ENCODE measurements at places on chromosomes 3 and 15.

GRCh38 chr3:42661593-42662022, 8.1 kb downstream of the ZBTB47 start:
- no peak for DNase-seq

GRCh38 chr15:45668386-45668785, 33.6 kb downstream of the SQOR start:
- DNase-seq: no peak

GRCh38 chr3:81308306-81308705, 453.1 kb downstream of the GBE1 start:
- no peak for DNase-seq

DNA sequence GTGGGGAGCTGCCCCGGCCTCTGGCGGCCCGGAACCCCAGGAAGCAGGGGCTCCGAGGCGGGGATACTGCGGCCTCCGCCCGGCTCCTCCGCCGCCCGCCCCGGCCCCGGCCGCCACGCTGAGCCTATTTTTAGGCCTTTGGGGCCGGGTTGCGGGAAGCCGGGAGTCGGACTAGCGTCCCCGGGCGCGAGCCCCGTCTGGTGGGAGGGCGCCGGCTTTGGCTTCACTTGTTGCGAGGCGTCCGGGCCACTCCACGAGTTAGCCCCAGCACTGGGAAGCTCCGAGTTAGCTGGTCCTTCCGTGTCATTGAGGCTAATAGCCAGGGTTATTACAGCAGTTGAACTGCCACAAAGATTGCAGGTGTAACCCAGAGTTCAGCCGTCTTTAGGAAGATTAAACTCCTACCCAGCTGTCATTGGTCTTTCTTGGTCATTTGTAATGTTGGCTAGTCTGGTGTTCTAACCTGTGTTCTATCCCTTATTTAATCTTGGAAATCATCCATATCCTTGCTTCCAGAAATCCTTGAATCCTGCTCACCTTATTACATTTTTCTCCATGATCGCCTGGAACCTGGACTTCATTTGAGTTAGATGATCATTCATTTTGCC, 791 bp downstream of the GYG1 start:
- no peak for DNase-seq

GRCh38 chr15:69055251-69055650, 40.8 kb downstream of the NOX5 start:
- DNase-seq: no peak

DNA sequence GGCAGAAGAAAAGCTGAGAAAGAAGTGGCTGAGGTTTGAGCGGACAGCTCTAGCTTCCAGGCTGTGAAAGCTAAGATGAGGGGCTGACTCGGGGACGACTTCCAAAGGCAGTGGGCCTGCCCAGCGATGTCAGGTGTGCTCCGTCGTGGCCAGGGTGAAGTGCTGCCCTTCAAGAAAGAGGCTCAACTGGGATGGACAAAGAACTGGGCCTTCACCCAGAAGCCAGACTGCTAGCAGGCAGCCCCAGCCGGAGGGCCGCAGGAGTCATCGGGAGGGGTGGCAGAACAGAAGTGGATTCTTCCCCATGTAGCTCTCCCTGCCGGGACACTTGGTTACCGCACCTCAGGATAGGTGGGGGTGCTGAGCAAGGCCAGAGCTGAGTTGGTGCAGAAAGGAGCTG, 13.1 kb upstream of the SEC13 start:
- DNase-seq: no peak

GRCh38 chr3:9398700-9399336, 1.4 kb downstream of the SETD5 start:
- DNase-seq: no peak

DNA sequence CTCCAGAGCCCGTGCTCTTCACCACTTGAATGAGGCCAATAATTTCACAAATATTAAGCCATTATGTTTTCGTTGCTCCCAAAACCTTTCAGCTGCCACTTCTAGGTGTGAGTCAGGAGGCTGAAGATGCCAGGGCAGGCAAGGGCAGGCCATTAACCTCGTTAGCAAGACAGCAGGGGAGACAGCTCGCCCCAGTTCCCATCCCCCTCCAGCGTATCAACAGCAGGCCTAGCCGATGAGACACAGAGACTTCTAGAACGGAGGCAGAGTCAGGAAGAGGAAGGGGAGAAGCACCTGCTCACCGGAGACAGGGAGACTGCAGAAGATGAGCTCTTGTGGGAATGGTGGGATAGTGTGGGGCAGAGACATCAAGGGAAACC, 28.0 kb upstream of the PLA2G4E start:
- DNase-seq: no peak

DNA sequence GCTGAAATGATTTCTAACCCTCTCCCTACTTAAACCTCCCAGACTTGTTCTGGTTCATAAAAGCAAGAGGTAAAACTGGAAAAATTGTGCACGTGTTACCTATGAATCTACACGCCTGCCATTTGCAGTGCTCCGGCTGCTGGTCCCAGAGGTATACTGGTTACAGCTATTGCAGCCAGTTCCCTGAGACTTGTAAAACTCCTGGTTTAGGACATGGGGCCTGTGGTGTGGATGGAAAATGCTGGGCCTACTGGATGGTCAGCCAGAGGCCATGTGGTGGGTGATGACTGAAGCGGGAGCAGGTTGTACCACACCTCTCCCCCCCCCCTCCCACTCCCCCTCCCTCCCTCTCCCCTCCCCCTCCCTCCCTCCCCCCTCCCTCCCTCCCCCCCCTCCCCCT, 45.0 kb downstream of the SENP2 start:
- no peak for DNase-seq

DNA sequence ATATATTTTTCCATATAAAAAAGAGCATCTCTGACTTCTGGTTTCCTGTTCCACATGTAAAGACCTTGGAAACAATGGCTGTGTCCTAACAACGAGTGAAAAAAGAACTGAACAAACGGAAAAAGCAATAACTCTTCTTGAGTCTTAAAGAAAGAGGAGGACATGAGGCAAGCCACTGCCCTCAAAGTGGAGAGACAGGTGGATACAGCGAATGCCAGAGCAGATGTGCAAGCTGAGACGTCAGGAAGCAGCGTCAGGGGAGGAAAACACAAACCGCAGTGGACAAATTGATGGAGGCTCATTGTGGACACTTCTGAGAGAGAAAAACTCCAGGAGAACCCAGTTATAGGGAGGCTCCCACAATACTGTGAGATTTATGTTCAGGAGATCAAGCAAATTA, 208.0 kb upstream of the MME start:
- no peak for DNase-seq

DNA sequence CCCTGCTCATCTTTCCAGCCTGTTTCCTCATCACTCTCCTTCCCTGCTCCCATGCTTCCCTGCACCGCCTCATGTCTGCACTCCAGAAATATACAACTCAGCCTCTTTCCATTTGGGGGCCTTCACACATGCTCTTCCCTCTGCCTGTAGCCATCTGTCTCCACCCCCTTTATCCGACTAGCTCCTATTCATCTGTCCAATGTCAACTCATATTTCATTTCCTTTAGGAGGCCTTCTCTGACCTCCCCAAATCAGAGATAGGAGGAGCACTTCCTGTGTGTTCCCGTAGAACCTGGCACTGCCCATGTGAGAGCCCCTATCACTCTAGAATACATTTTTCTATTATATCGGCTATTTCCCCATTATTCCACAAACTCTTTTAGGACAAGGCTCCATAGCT, 10.6 kb downstream of the ATP8B4 start:
- no peak for DNase-seq

GRCh38 chr3:171950373-171950772, 89.0 kb upstream of the FNDC3B start:
- DNase-seq: no peak

DNA sequence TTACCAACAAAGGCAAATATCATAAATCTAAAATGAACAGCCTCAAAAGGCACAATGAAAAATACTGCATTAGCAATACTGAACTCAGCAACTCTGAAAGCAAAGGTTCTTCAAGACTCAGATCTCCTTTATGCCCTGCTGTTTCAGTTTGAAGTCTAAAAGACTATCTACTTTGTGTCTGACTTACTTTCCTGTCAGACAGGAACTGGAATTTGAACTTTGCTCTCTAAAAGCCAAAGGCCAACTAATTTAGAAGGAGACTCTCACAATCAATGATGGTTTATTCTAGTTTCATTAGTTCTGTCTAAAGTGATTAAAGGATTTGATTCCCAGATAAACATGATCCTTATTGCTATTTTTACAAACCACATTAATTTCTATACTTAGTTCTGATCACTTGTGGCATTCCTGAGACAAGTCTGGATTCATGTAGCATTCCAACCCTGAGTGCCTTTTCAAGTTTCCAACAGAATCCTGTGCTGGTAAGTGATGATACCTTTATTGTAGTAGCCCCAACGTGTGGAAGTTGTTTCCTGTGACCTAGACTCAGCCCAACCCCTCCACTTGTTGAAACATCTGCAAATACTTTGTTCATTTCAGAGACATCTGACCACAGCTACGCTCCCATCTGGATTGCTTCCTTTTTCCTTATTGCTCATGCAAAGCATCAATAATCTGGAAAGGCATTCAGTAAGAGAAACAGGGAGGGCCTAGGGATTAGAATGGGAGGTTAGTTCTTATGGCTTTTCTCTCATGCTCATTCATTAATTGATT, 14.9 kb upstream of the LEKR1 start:
- no peak for DNase-seq

GRCh38 chr3:134363381-134363755, 10.9 kb downstream of the AMOTL2 start:
- DNase-seq: no peak

DNA sequence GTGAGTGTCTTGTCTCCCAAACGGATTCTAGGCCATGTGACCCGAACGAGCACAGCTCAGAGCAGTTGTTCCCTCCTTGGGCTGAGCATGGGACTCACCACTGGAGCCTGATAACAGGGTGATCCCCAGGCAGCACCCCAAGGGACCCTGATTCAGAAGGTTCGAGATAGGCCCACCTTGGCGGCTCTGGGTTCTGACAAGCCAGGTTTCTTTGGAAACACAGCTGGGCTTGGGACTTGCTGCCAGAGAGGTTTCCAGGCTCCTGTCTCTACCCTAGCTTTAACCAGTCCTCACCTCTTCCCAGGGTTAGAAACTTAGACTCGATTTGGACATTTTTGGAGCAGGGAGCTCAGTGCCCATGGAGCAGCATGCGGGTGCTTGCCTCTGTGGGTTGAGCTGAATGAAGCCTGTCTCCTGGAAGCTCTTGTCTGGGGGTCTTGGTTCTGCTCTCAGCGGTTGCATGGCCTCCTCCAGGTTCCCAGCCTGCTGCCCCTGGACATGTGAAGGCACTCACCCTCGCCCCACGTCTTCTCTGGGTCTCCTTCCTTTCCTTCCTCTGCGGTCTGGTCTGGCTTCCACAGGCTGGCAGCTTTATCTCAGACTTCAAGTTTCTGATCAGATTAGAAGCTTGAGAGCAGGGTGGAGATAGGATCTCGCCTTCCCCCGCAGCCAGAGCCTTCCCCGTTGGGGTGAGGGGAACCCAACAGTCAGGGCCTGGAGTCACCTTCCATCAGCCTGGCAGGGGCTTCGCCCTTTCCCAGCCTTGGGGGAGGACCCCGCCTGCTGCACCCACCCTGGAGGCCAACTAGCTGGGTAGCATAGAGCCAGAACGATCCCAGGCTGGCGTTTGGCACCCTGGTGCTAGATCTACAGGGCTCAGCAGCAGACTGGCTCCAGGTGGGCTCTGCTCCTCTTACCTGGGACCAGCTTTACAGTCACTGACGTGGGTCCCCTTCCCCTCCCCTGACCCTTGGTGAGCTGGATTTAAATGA, 21.0 kb downstream of the PAQR5 start:
- no peak for DNase-seq

DNA sequence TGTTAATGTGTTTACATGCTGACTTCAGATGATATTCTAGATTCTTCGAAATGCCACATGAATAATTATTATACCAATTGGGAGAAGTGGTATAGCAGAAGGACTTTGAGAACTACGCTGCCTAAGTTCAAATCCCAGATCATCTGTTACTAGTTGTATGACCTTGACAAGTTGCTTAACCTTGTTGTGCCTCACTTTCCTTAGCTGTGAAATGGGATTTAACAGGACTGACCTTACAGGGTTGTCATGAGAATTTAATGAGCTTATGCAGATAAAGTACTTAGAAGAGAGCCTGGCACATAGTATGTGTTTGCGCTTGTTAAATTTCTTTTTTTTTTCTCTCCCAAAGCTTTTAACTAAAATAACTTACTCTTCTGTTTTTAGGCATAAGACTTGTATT, 24.4 kb downstream of the WDR76 start:
- DNase-seq: no peak

DNA sequence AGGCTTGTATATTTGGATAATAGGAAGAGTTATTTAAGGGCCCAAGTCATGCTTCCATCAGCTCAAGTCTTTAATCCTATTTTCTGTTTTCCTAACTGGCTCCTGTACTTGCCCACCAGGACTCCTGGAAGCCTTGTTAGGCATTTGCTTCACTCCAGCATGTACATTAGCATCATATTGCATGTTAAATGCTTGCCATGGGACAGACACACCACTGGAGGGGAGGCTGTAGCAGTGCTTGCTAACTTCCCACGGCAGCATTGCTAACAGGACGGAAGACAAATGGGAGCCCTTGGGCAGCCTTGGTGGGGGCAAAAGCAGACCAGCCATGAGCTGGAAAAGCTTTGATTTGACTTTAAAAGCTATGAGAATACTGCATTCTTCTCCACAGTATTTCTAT, 6.1 kb downstream of the TMOD2 start:
- DNase-seq: no peak

GRCh38 chr15:57235873-57236272, 140.4 kb upstream of the CGNL1 start:
- DNase-seq: no peak

DNA sequence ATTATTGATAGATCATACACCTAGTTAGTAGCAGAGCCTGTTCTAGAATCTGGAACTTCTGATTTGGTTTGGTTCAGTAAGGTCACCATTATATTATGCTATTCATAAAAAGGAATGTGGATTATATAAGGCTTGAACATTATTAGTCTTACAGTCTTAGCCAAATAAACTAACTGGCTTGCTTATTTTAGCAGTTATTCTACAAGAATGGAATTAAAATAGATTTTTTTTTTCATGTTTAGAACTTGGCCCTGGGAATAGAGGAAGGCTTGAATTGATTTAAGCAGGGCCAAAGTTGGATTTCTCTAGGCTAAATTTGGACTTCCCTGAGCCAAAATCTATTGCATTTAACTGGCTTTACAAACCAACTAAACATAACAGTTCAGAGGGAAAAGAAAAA, 24.4 kb downstream of the DTWD1 start:
- DNase-seq: no peak

DNA sequence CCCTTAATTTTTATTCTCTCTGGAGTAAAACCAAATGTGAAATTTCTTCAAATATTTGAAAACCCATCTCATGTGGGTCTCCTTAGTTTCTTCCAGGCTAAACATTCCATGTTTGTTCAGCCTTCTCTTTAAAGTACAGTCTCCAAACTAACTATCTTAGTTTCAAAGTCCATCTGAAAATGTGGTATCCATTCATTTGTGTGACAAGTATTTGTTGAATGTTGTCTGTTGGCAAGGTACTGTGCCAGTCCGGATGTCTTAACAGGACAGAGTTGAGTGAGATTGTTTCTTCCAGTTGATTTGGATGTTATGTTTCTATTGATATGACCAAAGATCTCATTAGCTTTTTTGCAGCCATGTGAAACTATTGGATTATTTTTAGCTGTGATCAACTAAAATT, 347.4 kb downstream of the THSD4 start:
- DNase-seq: no peak
